ENCODE measurements at places on chromosomes 3 and 15. TPM values are rescaled to one million over a fixed set of nuclear protein-coding genes. Genes with fewer than 3 reads are reported as not detected.
A peak's percentile ranks its signal among the peaks of the same experiment; 100 is the strongest.

The INKA1 gene
- 5.1 TPM for total RNA-seq

The FOXL2 gene
- 0.24 TPM for total RNA-seq

GRCh38 chr15:60744826-60745460 is 266.0 kb upstream of the ICE2 start:
- peak overlapping the region; percentile 93 for H3K27ac ChIP-seq
- peak overlapping the region; percentile 46 for H3K4me3 ChIP-seq
- H3K27me3 ChIP-seq: no peaks in the 10 kb centered on the region
- peaks cover 2% of the 10 kb centered on the region for H3K36me3 ChIP-seq

- no peak overlapping the region for H3K4me3 ChIP-seq
- H3K27ac ChIP-seq: no peak overlapping the region
- DNase-seq: no peak
- H3K36me3 ChIP-seq: peaks cover 2% of the 10 kb centered on the region
Measured at GRCh38 chr3:133963657-133964396, 65.9 kb downstream of the SLCO2A1 start.
